ENCODE measurements at places on chromosomes 4 and X.

DNA sequence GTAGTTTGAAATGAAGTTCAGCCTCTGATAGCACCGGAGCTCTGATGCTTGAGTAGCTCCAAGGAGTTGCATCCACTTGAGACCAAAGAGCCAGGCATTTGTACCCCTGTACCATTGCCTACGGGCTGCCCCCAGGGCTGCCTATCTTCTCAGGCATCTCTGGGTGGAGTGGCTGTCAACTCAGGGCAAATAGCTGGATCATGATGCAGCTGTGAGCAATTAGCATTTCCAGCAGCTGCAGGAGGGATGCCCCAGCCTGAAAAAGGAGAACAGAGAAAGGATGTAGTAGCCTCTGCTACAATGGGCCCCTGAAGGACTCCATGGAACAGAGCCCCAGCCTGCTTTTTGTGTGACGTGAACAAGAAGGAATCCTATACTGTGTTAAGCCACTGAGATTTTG is 492.6 kb downstream of the BCOR start:
- DNase-seq: no peak

DNA sequence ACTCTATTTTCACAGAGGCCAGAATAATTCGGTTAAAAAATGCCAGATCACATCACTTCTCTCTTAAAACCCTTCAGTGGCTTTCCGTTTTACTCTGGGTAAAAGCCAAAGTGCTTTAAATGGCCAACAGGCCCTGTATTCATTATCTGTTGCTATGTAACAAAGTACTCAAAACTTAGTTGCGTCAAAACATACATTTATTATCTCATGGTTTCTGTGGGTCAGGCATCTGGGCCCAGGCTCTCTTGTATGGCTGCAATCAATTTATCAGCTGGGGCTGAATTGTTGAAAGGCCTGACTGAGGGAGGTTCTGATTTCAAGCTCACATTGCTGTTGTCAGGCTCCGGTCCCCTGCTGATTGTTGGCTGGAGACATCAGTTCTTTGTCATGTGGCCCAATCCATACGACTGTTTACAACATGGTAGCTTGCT is 72.7 kb upstream of the H2AZ1 start:
- DNase-seq: no peak

GRCh38 chrX:65971151-65971550 is 68.7 kb downstream of the VSIG4 start:
- DNase-seq: no peak

DNA sequence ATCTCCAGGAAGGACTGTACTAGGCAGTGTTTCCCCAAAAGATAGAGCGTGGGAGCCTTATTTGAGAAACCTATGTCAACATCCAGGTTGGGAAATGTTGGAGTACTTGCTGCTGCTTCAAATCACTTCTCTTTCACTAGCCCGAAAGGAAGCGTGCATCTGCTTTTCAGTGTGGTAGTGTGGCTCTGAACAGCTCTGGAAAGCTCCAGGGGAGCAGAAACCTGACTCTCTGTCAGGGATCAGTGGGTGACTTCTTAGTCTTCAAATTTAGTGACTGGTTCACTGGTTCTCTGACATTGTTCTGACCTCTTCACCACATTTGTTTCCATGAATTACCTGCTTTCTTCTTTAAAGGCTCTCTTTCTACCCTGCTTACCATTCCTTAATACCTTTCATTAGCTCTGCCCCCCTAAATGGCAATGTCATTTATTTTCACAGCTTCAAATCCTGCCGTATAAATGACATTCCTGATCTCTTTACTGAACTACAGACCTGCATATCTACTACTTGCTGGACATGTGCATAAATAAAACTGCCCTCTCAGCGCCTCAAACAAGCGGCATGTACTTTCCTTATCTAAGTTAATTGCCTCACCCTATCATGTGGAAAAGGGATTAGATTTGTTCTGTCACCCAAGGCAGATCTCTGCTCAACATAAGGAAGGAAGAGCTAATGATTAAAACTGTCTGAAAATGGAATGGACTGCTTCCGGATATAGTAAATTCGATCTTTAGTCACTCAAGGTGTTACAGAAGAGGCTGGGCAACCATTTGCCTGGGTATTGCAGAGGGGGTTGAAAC is 37.0 kb downstream of the DLG3 start:
- no peak for DNase-seq

DNA sequence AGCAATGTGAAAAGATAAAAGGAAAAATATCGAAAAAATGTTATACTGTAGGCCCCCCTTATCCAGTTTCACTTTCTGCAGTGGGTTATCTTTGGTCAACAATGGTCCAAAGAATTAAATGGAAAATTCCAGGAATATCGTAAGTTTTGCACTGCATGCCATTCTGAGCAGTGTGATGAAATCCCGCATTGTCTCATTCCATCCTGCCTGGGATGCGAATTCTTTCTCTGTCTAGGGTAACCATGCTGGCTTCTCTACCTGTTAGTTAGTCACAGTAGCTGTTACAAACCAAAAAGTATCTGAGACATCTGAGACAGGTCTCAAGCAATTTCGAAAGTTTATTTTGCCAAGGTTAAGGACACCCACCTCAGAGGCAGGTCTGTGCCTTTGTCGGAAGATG is 170.3 kb downstream of the COX18 start:
- DNase-seq: no peak

- no peak for DNase-seq
These were observed 17.2 kb upstream of the SPRY1 start for GRCh38 chr4:123379392-123379791.

DNA sequence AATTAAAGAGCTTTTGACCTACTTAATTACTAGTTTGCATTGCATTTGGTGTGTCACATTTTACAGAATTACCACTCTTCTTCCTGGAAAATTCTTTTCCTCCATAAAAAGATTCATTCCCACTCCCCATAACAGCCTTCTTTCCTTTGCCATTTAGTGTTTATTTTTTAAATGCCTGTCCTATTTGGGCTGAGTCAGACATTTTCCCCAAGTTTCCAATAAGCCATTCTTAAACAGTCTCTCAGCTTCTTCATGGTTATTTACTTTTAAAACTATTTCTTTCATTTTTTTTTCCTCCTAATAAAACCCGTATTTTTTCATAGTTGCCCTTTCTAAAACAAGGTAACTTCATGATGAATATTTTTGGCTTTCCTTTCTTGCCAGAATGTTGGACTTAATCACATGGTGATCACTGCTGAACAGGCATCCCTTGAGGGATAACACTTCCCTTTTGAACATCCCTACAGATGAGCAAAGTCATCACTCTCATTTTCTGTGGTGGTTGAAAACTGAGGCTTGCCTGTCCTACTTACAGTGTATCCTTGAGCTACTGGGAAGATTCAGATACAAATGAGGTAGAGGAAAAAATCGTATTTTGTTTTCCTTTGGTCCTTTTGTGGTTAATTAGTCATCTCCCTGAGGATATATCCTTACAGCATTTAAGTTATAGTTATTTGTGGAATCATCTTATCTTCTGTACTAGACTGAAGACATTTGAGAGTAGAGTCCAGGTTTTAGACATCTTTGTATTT is 520.5 kb upstream of the NR3C2 start:
- no peak for DNase-seq

GRCh38 chr4:177718514-177718913 is 276.3 kb upstream of the AGA start:
- no peak for DNase-seq

DNA sequence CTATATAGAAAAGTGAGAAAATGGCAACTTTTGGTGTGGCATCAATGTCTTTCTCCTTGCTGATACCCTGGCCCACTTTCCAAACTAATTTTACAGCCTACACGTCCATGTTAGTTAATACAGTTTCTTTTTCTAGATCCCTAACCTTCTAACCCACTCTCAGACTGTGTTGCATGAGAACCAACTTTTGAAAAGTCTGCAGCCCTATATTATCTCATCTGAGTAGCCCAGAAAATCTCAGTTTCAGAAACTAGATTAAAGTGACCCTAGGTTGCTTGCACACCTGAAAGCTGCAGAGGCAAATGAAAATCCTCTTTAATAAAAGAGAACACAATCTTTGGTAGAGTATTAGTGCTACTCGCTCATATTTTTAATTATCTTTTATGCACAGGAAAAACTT is 371.6 kb upstream of the EMCN start:
- DNase-seq: no peak

DNA sequence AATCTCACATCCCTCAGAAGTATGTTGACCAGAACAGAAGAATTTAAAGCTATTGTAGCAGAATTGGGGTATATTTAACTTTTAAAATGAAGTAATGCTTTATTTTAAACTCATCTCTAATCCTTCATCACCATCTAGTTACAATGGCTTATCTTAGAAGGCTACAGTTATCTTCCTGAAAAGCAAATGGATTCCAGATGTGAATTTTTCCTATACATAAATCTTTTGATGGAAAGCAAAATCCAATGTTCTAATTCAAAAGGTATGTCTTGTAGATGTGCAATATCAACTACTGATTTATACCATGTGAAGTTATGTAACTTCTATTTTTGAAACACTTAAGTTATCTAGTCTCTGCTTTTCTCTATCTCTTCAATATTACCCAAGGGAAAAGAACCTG is 47.6 kb downstream of the CCNG2 start:
- DNase-seq: no peak

- no peak for DNase-seq
These were observed 100.0 kb downstream of the TET2 start for GRCh38 chr4:105246712-105247111.

- no peak for DNase-seq
These were observed 2.9 kb downstream of the PAK3 start for GRCh38 chrX:111098874-111099273.

DNA sequence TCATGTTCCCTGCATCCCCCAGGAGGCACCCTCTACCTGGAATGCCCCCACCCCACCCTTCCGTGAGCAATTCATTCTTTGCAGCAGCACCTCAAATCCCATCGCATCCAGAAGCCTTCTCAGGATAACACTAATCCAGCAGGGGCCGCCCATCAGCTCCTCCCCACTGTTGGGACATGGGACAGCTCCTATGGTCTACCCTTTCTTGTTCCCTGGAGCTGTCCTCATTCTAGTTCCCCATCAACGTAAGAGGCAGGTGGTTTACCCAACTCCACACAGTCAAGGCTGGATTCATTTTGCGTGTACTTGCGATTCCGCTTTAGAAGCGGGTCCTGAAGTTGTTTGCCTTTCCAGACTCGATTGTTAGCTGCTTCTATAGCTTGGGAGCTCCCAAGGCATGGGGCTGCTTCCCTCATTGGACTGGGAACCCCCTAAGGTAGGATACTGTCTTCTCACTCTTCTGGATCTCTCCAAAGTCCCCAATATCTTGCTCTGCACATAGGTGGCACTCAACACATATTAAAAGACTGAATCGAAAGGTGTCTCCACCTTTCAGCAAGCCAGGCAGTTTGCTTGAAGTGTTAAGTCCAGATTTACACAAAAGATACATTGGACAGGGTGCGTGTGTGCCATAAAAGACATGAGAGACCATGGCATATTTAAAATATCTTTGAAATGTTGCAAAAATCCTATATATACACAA is 942 bp upstream of the APLN start:
- no peak for DNase-seq

GRCh38 chr4:176052744-176053143 is 12.9 kb upstream of the WDR17 start:
- no peak for DNase-seq

- DNase-seq: no peak
These were observed 187.3 kb downstream of the MAB21L2 start for GRCh38 chr4:150769248-150769647.

GRCh38 chr4:140135529-140136088 is 18.4 kb downstream of the MAML3 start:
- DNase-seq: no peak

DNA sequence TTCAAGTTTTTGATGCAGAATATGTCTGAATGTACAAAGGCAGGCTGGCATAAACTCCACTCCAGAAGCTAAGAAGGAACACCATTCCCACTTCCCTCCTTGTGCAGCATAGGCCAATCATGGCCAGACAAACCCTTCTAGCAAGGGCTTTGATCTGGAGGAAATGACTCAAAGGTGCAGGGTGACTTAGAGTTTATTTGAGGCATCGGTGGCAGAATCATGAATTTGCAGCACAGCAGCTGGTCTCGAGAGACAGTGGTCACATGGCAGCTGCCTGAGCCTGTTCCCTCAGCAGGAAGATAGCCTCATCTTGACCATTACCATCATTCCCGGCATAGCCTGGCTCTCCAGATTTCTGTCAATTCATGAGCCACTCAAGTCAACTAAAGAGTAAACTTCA is 154.5 kb downstream of the ATP10D start:
- DNase-seq: no peak

- peak; percentile 8 for DNase-seq
These were observed at the start of gene EFHC2 for GRCh38 chrX:44343412-44344141. Gene EFHC2 (minus strand): TSS chrX:44343672. CDS start chrX:44343588, 84 bp downstream.

DNA sequence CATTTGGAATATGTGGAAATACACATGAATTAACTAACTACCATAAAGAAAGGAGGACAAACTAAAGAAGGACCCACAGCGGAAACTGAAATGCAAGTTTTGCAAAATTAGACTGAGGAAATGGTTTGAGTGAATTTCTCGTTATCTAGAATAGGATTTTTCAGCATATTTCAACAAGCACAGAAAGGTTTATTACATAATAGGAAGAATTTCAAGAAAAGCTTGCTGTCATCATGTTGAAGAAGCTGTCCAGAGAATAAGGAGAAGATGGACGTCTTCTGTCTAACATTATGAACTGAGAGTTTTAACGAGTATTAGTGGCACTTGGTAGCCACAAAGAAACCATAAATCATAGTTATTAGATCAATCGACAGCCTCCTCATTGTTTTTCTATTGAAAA is 45.0 kb downstream of the TEC start:
- no peak for DNase-seq

DNA sequence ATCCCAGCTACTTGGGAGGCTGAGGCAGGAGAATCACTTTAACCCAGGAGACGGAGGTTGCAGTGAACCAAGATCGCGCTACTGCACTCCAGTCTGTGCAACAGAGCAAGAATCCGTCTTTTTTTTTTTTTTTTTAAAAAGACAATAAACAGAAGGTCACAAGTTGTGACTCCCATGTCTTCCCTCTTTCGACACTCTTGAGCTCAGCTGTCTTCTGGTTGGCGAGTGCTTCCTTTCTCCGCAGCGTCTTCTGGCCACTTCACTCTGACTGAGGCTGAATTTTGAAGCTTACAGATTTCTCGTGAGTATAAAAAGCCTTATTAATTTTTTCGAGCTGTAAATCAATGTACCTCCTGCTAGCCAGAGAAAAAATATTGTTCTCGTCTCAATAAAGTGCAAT is 124.9 kb downstream of the STOX2 start:
- DNase-seq: no peak

DNA sequence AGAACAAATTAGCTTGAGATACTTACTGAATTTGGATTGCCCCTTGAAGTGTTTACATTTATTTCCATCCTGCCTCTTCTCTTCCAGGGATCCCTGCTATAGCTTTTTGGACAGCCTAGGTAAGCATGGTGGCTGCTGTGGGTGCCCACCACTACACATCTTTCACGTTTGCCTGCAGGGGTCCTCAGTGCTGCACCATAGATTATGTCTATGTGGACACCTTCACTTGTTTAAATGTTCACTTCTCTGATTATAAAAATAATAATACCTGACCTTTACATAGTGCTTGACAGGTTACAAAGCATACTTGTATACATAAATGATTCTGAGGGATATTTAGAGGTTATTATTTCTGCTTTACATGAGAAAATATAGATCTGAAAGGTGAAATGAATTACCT is 67.9 kb upstream of the SLC4A4 start:
- no peak for DNase-seq

GRCh38 chr4:110058677-110059076 is 139.7 kb downstream of the ELOVL6 start:
- no peak for DNase-seq
